ENCODE measurements at places on chromosomes 2 and 18. TPM values are rescaled to one million over a fixed set of nuclear protein-coding genes. Genes with fewer than 3 reads are reported as not detected.

CABLES1 gene
- total RNA-seq: 12.8 TPM

AQP12B gene
- not detected for total RNA-seq

RAB6C gene
- total RNA-seq: not detected

AQP4 gene
- total RNA-seq: 1.7 TPM

- H3K27me3 ChIP-seq: no peaks in the 10 kb centered on the region
- H3K4me3 ChIP-seq: no peak overlapping the region
- H3K36me3 ChIP-seq: no peaks in the 10 kb centered on the region
- no peak overlapping the region for H3K27ac ChIP-seq
These were observed 3.4 kb upstream of the ASNSD1 start for GRCh38 chr2:189657867-189658266.

GRCh38 chr2:26530696-26531095 is 52.8 kb upstream of the OTOF start:
- H3K27me3 ChIP-seq: no peaks in the 10 kb centered on the region
- H3K4me1 ChIP-seq: no peaks in the 10 kb centered on the region
- no peaks in the 10 kb centered on the region for H3K36me3 ChIP-seq
- H3K27ac ChIP-seq: no peak overlapping the region
- H3K4me3 ChIP-seq: no peak overlapping the region

DNA sequence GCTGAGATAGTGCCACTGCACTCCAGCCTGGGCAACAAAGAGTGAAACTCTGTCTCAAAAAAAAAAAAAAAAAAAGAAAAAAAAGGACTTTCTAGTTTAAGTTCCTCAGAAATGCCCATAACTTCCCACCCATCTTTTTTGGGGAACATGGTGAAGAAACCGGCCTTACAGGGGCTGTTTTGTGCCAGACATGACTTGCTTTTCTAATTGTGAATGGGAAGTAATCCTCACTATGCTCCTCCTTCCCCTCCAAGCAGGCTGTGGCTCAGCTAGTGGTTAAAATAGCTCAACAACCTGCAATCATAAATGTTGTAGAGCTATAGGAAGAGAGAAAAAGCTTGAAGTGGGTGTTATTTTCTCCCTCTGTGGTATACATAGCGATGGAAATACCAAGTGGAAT is 34.1 kb upstream of the OLA1 start:
- no peaks in the 10 kb centered on the region for H3K27me3 ChIP-seq
- H3K4me1 ChIP-seq: no peaks in the 10 kb centered on the region
- H3K36me3 ChIP-seq: no peaks in the 10 kb centered on the region
- DNase-seq: no peak
- H3K27ac ChIP-seq: no peak overlapping the region

Data from right lobe of liver (tissue), 6 donors.